ENCODE measurements at places on chromosomes 5 and 9.

- DNase-seq: no peak
These were observed 48.1 kb downstream of the BDP1 start for GRCh38 chr5:71503536-71503935.

- no peak for DNase-seq
These were observed 13.2 kb upstream of the SLC25A48 start for GRCh38 chr5:135821061-135821801.

GRCh38 chr5:32074401-32074800, 99.7 kb downstream of the GOLPH3 start:
- DNase-seq: no peak

- no peak for DNase-seq
These were observed 609.5 kb upstream of the NUDT12 start for GRCh38 chr5:104171958-104172690.

DNA sequence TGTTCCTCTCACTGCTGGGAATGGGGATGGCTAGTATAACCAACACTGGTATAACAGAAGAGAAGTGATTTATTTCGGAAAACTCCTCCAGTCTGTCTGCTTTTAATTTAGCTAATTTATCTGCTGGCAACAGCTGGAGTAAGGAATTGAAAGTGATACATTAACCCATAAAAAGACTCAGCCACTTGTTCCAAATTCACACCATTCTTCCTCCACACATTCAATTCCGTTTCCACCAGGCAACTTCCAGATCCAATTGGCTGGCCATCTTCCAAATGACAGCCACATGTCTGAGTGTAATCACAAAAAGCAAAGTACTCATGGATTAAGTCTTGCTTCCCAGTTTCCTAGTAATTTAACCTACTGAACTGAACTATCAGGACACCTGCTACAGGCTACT, 77.1 kb upstream of the RETREG1 start:
- no peak for DNase-seq

- DNase-seq: peak; percentile 36
These were observed 35.9 kb downstream of the TGFBR1 start for GRCh38 chr9:99140685-99141314.

DNA sequence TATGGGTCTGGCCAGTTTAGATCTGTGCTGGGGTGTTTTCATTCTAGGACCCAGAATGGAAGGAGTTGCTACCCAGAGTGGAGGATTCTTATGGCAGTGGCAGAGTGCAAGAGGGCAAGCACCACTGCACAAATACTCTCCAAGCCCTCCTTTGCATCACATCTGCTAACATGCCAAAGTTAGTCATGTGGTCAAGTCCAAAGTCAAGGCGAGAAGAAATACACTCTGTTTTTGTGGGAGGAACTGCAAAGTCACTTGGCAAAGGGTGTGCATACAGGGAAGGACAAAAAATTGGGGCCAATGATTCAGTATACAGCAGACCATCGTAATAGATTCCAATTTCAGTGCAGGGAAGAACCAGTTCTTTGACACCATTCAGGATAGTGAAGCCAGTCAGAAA, 43.9 kb upstream of the HMGCS1 start:
- no peak for DNase-seq

DNA sequence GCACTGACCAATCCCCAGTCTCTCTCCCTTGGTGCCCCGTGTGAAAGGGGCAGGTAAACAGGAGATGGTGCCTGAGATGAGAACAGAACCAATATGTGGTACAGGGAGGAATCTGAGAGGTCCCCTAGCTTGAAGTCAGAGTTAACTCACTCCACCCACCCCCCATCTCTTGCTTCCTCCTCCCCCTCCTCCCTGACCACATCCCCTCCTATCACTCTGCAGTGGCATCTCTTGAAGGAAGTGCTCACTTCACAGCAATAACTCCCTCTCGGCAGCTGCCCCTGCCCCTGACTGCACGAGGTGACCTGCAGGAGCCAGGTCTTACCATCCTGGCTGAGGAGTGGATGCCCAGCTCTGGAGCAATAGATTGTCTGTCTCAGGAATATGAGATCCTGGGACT, 224.0 kb downstream of the GAS1 start:
- DNase-seq: no peak

GRCh38 chr5:14155075-14155474, 11.9 kb downstream of the TRIO start:
- DNase-seq: no peak

DNA sequence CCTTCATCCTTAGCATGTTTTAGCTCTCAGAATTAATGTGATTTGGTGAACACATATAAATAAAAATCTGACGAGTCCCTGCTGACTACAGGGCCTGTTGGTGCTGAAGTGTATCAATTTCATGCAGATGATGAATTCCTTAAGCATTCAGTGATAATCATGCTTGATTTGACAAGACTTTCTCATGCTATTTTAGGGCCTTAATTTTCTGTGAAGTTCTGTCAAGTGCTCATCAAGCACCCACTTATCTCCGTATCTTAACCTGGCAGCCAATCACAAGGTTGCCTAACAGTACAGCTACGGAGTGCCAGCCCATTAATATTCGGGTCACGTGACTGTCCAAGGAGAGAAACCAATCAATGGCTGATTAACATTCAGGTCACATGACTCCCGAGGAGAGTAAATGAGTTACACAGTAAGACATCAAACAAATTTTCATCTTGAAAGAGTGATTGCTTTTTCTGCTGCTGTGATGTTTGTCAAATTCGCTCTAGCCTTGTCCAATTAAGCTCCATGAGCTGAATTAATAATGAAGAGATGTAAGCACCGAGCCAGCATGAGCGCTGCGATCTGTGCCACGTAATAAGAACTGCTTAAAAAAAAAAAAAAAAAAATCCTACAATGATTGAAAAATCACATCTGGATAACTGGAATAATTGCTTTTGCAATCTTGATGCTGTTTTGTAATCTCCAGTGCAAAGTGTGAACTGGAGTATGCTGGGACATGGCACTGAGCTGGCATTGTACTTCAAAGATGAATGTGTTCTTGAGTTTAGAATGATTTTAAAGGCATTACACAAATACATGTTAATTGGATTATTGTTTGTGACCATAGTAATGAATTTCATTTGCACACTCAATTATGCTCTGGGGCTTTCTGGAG, 104.3 kb upstream of the SPATA31D4 start:
- no peak for DNase-seq

GRCh38 chr5:37717613-37718431, 122.0 kb downstream of the GDNF start:
- peak; percentile 84 for DNase-seq

- peak; percentile 52 for DNase-seq
These were observed 182.1 kb downstream of the DMRT2 start for GRCh38 chr9:1231998-1232919.

GRCh38 chr5:115274584-115274983, 11.9 kb upstream of the PGGT1B start:
- no peak for DNase-seq

GRCh38 chr9:84512493-84512892, 157.0 kb upstream of the NTRK2 start:
- DNase-seq: no peak

DNA sequence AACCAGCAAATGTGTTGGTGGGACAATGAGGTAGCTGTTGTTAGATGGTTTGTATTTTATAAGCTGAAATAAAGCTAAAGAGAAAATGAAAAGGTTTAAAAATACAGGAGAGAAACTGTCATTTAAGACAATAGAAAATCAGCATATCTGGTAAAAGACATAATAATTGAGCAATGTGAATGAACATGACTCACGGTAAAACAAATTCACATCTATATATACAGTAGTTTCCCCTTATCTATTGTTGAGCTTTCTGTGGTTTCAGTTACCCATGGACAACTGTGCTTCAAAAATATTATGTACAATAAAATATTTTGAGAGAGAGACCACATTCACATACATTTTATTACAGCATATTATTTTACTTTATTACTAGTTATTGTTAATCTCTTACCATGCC, 1649.8 kb downstream of the EFNA5 start:
- DNase-seq: no peak

- DNase-seq: no peak
These were observed 155.2 kb downstream of the MEF2C start for GRCh38 chr5:88727705-88728313.

DNA sequence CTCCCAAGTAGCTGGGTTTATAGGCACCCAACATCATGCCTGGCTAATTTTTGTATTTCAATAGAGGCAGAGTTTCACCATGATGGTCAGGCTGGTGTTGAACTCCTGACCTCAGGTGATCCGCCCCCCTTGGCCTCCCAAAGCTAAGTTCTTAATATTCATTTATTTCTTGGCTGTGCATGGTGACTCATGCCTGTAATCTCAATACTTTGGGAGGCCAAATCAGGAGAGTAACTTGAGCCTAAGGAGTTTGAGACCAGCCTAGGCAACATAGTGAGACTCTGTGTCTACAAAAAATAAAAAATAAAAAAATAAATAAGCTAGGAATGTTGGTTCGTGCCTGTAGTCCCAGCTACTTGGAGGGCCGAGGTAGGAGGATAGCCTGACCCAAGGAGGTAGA, 587.1 kb upstream of the FTMT start:
- DNase-seq: no peak

DNA sequence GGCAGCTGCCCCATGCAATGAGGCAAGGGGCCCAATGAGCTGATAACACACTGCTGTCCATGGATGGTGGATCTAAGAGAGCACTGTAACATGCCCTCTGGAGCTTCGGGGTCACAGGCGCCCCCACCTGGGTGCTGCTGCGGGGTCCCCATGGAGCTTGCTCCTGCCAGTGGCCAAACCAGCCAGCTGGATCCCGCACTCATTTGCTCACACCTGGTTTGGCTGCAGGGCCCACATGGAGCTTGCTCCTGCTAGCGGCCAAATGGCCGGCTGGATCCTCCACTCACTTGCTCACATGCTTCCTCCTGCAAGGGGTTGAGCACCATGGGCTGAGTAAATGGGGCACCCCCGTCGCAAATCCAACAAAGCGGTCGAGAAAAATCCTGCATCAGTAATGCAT, 68.3 kb upstream of the ARL15 start:
- DNase-seq: no peak

GRCh38 chr9:114638404-114638803, 19.2 kb downstream of the TEX53 start:
- DNase-seq: no peak

GRCh38 chr5:71922584-71923106, 184.6 kb upstream of the MAP1B start:
- DNase-seq: no peak

- no peak for DNase-seq
These were observed 651.6 kb downstream of the HTR1A start for GRCh38 chr5:63310644-63311043.

DNA sequence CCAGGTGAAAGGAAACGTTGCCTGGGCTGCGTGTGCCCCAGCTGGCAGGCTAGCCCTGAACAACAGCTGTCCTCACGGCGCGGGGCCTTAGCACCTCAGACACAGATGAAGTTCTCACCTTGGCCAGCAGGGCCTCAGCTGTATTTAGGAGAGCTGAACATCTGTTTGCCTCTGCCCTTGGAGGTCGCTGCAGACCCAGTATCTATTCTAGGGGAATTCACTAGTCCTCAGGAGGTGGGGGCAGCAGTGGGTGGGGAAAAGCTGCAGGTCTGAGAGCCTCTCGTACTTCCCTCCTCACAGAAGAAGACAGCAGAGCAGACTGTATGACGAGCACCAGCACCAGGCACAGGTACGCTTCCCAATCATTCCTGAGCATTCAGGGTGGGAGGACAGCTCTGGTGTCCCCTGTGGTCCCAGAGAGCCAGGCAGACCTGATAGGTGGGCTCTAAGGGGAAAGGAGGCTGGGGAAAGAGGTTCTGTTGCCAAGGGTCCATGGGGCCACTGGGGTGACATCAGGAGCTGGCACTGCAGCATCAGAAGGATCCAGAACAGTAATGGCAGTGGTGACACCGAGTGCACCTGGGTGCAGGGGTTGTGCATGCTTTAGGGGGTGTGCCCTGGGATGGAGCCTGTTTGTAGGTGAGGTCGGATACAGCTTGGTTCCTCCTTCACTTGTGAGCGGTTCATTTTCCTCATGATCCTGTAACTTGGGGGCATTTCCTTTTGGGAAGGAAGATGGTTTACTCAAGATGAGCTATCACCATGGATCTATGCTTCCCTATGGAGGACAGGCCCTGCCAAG, 13.8 kb downstream of the CD74 start:
- no peak for DNase-seq

GRCh38 chr5:147813696-147814095, 17.8 kb downstream of the SPINK1 start:
- DNase-seq: no peak

GRCh38 chr5:179171251-179171815, 111.2 kb downstream of the ZNF354C start:
- no peak for DNase-seq

DNA sequence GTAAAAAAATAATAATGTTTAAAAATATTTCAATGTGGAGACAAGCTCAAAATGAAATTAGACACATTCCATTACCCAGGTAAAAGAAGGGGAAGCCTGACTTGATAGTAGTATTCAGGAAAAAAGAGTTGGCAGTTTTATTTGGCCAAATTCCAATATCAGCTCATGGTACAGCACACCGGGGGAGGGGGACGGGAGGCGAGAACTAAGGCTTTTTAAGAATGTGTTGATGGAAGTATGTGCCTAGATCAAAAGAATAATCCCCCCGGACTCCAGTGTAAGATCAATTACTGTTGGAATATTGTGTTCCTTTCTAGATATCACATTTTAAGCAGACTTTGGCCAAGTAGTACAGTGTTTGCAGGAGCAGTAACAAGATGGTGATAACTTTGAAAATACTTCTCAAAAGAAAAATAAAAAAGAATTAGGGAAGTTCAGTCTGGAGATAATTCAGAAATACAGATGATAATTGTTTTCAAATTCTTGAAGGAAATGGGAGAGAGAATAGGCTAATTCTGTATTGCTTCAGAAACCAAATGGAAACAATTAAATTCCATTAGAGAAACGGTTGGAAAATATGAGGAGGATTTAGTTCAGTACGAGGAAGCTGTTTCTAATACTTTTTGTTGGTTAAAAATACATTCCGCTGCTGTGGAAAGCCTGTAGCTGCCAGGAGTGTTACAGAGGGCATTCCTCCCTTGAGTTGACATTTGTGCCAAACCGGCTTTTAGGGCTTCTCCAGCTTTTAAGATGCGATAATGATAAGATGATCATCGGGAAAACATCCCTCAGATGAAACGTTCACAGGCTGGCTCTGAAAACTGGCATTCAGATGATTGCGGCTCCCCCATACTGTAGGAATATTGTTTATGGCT, 98.1 kb upstream of the ERBIN start:
- no peak for DNase-seq

- DNase-seq: no peak
These were observed 245.4 kb downstream of the DENND1A start for GRCh38 chr9:123684393-123685149.

GRCh38 chr5:138353560-138354080, 1.1 kb downstream of the KDM3B start:
- DNase-seq: no peak

- no peak for DNase-seq
These were observed 512 bp downstream of the AK1 start for GRCh38 chr9:127876764-127877562.

- no peak for DNase-seq
These were observed 11.6 kb downstream of the KIF24 start for GRCh38 chr9:34317436-34317835.

- no peak for DNase-seq
These were observed 81.6 kb upstream of the TNFAIP8 start for GRCh38 chr5:119274030-119274766.

DNA sequence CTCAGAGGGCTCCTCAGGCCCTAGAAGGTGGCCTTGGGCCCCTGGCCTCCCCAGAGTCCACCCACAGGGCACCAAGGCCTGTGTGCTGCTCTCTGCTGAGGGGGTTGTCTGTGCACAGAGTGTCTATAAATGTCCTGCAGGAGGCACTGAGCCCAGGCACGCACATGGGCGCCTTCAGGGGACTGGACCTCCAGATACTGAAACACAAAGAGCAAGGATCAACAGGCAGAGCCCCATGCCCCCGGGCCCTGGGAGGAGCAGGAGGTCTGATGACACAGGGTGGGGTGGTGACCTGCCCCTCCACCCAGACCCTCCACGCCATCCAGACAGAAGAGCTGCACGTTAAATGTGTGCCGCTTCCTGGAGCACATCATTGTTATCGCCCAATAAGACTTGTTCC, 64.6 kb upstream of the SIMC1 start:
- no peak for DNase-seq

Measured in smooth muscle cell of the brain vasculature (primary cell).